ENCODE measurements at places on chromosomes 16 and 17. TPM values are rescaled to one million over a fixed set of nuclear protein-coding genes. Genes with fewer than 3 reads are reported as not detected.

- DNase-seq, result no peak
These were observed 38.2 kb downstream of the CLEC16A start for GRCh38 chr16:10982465-10983150.

- no peak for DNase-seq
These were observed 46.0 kb downstream of the BEAN1 start for GRCh38 chr16:66473051-66473571.

- DNase-seq, result no peak
These were observed 21.2 kb upstream of the TAOK1 start for GRCh38 chr17:29368926-29369325.

GRCh38 chr17:61702450-61702849 is 111.4 kb upstream of the NACA2 start:
- no peak for DNase-seq

The ZSCAN10 gene
- total RNA-seq, result not detected
